Panc1 (cell line): ENCODE measurements at places on chromosomes 16 and 17. TPM values are rescaled to one million over a fixed set of nuclear protein-coding genes. Genes with fewer than 3 reads are reported as not detected.

MYCBPAP gene
- 2.2 TPM for total RNA-seq

DNA sequence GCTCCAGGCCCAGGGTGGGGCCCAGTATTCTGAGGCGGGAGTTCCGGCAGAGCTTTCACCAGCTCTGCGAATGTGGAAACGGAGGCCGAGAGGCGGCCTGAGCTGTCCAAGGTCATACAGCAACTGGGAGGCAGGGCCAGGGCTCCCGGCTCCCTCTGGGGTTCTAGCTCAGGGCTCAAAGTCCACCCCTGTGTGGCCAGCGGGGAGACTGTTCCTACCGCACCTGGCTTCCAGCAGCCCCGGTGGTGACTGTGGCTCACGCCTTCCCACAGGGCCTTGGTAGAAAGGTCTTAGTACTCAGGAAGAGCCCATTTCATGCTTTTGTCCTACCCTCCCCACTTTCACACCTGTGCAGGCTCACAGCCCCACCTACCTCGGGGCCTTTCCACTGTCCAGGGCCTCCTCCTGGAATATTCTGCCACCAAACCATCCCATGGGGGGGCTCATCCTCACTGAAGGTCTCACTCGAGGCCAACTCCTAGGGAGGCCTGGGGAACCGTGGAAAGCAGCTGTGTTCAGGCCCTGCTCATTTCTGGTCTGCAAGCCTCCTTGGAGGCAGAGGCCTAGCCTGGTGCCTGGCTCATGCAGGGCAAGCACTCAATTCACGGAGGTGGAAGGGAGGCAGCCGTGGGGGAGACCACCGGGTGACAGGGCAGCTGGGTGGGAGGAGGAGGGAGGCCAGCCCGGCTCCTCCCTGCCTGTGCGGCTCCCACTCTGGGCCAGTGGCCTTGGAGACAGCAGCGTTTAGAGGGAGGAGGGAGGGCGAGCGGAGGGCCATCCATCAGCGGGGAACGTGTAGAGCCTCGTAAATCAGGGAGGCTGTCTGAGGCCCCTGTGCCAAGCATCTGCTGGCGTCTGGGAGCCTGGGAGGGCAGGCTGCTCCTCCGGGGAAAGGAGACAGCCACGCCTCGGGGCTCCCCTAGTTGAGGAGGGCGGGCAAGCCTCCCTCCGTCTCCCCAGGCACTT is 12.7 kb upstream of the DOC2B start:
- no peak overlapping the region for H3K27ac ChIP-seq
- no peaks in the 10 kb centered on the region for H3K36me3 ChIP-seq
- no peak overlapping the region for H3K4me3 ChIP-seq
- DNase-seq: no peak
- H3K4me1 ChIP-seq: peaks cover 4% of the 10 kb centered on the region; the same call in 1 of the 2 replicates

ACAP1 gene
- total RNA-seq: 2.7 TPM

GRCh38 chr16:54652201-54652770 is 278.4 kb upstream of the IRX5 start:
- DNase-seq: no peak
- H3K36me3 ChIP-seq: no peaks in the 10 kb centered on the region
- no peak overlapping the region for H3K4me3 ChIP-seq
- H3K27me3 ChIP-seq: 0 out of 2 replicates have a peak, but pooled peaks cover 2% of the 10 kb centered on the region

GRAPL gene
- 0.31 TPM for total RNA-seq

GRCh38 chr16:12146966-12147365 is 170.4 kb downstream of the SNX29 start:
- H3K27me3 ChIP-seq: no peaks in the 10 kb centered on the region
- DNase-seq: no peak
- H3K36me3 ChIP-seq: no peaks in the 10 kb centered on the region
- no peak overlapping the region for H3K4me3 ChIP-seq

CFAP97D1 gene
- not detected for total RNA-seq

DNA sequence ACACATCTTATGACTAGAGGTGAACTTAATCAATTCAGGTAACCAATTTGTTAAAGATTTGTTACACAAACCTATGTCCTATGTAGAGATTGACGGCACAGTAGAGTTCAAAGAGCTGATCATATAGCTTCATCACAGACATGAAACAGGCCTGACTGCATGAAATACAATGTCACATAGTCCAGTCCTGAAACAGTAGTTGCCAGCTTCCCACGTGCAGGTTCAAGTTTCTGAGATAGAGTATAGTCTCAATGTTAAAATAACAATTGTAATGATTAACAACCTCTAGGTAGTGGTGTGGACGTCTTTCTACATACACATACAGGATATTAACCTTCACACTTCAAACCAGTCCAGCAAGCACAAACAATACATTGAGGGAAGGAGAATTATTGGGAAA is 640.7 kb upstream of the SOX9 start:
- no peak overlapping the region for H3K4me3 ChIP-seq
- H3K36me3 ChIP-seq: no peaks in the 10 kb centered on the region
- H3K4me1 ChIP-seq: no peaks in the 10 kb centered on the region
- H3K27ac ChIP-seq: no peak overlapping the region

NLRC3 gene
- 0.26 TPM for total RNA-seq

KRT27 gene
- total RNA-seq: not detected

GRCh38 chr16:31868691-31869167 is 4.9 kb upstream of the ZNF267 start:
- no peaks in the 10 kb centered on the region for H3K4me1 ChIP-seq
- no peaks in the 10 kb centered on the region for H3K27me3 ChIP-seq
- H3K4me3 ChIP-seq: no peak overlapping the region
- H3K27ac ChIP-seq: no peak overlapping the region
- DNase-seq: peak; percentile 48

GRCh38 chr16:85262558-85263238 is 150.4 kb upstream of the CIBAR2 start:
- H3K4me3 ChIP-seq: no peak overlapping the region
- H3K27me3 ChIP-seq: no peaks in the 10 kb centered on the region
- H3K27ac ChIP-seq: no peak overlapping the region
- H3K4me1 ChIP-seq: no peaks in the 10 kb centered on the region
- DNase-seq: no peak
- no peaks in the 10 kb centered on the region for H3K36me3 ChIP-seq

GRCh38 chr16:73315645-73316044 is 267.7 kb upstream of the ZFHX3 start:
- H3K36me3 ChIP-seq: no peaks in the 10 kb centered on the region
- H3K27me3 ChIP-seq: peaks cover 1% of the 10 kb centered on the region; the same call in 1 of the 2 replicates
- no peak for DNase-seq
- no peaks in the 10 kb centered on the region for H3K4me1 ChIP-seq
- no peak overlapping the region for H3K27ac ChIP-seq

GRCh38 chr17:82237746-82238471 is 9.1 kb downstream of the SLC16A3 start:
- peaks cover 2% of the 10 kb centered on the region for H3K36me3 ChIP-seq
- no peak for DNase-seq
- H3K27me3 ChIP-seq: no peaks in the 10 kb centered on the region
- peak overlapping the region; percentile 94 for H3K27ac ChIP-seq
- H3K4me1 ChIP-seq: peaks cover 97% of the 10 kb centered on the region

ABCC3 gene
- 128 TPM for total RNA-seq

FOXO3B gene
- 4.2 TPM for total RNA-seq

- no peak for DNase-seq
- H3K36me3 ChIP-seq: no peaks in the 10 kb centered on the region; the same call in 1 of the 2 replicates
- H3K4me3 ChIP-seq: no peak overlapping the region
- no peaks in the 10 kb centered on the region for H3K4me1 ChIP-seq
These were observed 18.3 kb downstream of the POLR3K start for GRCh38 chr16:35011-35677.

PSME3IP1 gene
- total RNA-seq: 67.6 TPM

DNA sequence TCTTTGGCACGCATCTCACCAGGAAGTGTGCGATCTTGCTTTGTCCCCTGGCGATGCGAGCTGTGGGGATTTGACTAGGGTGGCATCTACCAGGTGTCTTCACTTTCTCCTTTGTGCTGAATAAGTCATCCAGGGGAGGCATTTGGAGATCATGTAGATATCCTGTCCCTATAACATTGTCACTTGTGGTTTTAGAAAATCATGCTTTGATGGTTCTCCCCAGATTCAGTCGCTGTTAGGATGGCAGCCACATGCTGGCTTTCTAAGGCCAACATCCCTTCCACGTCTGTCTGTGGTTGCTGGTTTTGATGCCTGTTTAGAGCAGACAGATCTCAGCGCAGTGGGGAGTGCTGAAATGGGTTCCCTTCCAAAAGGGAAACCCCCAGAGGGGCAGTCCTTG is 2.5 kb downstream of the ADAD2 start:
- H3K27me3 ChIP-seq: no peaks in the 10 kb centered on the region
- H3K27ac ChIP-seq: no peak overlapping the region
- DNase-seq: no peak
- H3K4me1 ChIP-seq: no peaks in the 10 kb centered on the region
- no peaks in the 10 kb centered on the region for H3K36me3 ChIP-seq

KRTAP4-7 gene
- not detected for total RNA-seq
